Panc1 (cell line): ENCODE measurements at places on chromosomes 5 and 9.

- no peak for DNase-seq
These were observed 357.0 kb downstream of the PTPRD start for GRCh38 chr9:10255758-10256157.

GRCh38 chr9:72211047-72211446 is 61.8 kb downstream of the GDA start:
- DNase-seq = no peak

DNA sequence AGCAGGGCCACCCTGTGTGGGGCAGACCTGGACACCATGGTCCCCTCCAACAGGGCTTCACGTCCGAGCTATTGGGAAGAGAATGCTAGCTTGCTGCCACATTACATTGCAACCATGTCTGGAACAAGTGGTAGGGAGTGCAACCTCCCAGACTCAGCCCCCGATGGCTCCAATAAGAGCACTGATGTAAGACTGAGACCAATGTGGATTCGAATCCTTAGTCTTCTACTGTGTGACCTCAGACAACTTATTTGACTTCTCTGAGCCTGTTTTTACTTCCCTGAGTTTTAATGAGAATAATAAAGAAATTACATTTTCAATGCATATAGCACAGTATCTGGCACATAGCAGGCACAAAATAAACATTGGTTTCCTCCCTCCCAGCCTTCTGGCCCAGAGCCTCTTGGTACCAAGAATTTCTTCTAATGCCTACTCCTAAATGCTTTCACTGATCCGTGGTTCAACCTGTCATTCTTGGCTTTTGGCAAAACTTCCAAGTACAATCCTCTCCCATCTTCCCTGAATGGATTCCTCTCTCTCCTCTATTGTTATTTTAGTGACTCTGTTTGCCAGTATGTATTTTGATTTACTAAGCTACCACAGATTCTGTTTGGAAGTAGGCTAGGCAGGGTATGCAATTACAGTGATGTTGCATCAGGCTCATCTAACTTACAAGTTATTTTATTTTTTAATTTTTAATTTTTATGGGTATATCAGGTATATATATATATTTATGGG is 34.6 kb upstream of the COL15A1 start:
- DNase-seq = no peak

DNA sequence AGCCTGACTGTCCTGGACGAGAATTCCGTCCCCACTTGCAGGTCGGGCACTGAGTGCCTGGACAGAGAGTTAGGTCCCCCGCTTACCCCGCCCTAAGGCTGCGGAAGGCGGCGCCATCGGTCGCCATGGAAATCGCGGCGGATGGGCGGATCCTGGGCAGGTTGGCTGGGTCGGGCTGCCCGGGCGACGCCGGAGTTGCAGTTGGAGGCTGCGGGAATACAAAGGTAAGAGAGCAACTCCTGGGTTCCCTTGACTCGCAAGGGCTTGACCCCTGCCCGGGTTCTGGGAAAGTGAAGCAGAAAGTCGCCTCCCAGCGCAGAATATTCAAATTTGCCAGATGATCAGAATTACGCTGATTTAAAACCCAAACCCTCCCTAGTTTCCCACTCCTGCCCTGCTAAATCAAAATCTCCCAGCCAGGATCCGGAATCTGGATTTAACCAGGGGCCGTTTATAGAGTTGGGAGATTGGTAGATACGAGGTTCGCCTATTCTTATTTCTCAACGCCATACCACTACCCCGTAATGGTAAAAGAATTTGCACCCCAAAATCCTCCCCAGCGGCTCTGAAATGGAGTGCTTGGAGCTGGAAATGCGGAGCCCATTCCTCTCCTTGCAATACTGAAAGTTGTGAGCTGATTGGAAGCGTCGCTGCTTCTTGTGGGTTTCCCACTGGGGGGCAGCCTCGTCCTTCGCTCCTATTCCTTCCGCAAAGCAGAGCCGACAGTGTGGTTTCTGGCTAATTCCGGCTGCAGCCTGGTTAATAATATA is 156.4 kb upstream of the RASEF start:
- peak; percentile 28 for DNase-seq

- peak; percentile 4 for DNase-seq
These were observed 25.2 kb upstream of the PLAC8L1 start for GRCh38 chr5:146130440-146131045.

DNA sequence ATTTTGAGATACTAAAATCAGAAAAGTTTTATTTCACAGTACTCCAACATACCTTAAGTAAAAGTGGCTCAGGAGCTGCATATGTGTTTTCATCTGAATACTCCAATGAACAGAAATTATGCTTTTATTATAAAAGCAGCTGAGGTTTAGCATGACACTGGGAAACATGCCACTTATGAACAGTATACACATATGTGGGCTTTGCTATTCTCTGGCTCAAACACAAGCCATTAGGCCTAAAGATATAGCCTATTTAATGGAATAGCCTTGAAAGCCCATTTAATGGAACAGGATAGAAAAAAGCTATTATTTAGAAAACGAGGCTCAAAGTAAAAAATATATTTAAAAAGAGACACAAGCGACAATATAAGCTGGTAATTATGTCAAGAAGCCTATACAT is 74.1 kb downstream of the SLC38A9 start:
- no peak for DNase-seq

DNA sequence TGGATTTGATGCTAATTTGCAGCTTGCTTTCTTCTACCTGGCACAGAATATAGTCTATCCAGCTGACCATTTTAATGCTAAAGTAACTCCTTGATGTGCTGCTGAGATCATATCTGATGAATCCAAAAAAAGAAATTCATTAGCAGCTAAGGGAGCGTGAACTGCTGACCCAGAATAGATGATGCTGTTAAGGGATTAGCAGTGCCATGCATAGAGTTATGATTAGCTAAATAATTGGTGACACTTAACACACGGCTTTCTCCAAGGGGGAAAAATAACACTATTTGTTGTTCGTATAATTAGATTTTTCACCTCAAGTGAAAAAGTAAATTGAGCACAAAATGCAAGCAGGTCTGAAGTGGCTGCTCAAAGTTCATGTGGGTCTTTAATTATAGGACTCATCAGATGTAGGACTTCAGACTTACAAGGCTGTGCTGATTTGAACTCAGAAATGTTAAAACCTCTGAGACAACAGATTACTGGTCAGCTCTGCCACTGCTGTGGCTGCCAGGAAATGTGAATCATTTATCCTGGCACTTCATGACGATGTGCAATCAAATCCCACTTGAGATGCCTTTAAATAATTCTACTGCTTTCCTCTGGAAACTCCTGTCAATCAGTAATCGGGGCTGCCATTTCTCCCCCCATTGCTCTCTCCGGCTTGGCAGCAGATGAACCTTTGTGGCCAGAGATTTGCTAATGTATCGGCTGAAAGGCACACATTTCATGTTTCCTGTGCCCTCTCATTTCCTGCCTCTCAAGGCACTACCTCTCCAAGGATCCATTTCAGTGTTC is 291.6 kb upstream of the C9orf72 start:
- no peak for DNase-seq

- DNase-seq = no peak
These were observed 139.7 kb downstream of the TLE1 start for GRCh38 chr9:81549500-81550206.

DNA sequence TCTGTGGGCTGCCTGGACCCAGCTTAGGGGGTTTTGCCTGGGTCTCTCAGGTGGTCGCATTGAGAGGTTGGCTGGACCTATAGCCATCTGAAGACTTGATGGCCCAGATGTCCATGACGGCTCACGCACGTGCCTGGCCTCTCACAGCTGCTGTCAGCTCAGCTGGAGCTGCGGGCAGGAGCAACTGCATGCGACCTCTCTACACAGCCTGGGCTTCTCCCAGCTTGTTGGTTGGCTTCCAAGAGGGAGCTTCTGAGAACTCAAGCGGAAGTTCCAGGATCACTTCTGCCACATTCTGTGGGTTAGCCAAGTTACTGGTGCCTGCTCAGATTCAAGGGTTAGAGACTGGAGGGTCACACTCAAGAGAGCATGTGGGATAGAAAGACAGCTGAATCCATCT is 99.2 kb downstream of the DAPK1 start:
- no peak for DNase-seq

- DNase-seq = no peak
These were observed 127.9 kb downstream of the EFNA5 start for GRCh38 chr5:107542831-107543231.

- no peak for DNase-seq
These were observed 18.4 kb downstream of the NXNL2 start for GRCh38 chr9:88553350-88553749.

GRCh38 chr5:139787568-139788293 is 7.9 kb upstream of the PSD2 start:
- DNase-seq = peak; percentile 43

DNA sequence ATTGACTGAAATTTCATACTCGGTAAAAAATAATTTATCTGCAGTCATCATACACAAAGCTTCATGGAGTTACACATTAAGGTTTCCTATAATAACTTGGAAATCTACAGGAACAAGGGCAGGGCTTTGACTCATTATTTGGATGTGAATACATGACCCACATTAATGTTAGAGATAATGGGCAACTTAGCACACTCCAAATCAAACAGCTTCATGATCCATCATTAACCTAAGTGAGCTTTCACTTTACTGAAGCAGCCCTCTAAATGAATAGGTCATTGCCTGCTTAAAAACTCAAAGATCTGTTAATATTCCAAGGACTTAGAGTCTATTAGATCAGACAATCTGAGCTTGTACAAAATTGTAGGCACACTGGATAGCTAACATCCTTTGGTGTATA is 9.0 kb downstream of the CDH12 start:
- no peak for DNase-seq

DNA sequence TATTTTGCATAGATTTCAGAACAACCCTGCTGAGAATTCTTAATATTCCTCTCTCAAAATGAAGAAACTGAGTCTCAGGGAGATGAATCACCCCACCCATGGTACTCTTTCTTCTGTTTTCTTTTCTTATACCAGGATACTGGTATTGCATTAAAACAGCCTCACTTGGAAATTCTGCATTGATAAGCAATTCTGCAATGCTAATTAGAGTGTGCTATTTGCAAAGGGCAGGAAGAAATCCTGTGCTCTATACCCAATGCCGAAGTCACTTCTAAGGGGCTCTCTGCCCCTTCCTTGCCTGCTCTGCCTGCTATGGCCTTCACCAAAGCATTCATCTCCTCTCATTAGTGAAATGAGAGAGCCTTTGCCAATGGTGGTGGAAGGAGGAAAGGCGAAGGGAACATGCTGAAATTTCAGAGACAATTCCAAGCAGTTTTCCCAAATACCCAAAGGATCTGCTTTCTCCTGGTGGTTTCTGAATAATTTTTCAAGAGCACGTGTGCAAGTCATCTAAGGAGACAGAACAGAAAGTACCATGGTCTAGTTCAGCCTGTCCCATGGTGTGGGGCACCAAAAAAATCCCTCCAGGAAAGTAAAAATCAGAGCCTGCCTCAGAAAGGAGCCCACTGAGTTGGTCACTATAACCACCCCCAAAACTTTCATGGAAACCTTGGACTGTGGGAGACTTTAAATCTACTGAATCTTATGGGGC is 156.5 kb downstream of the PAPPA start:
- DNase-seq = no peak
